Activated B cell treated with CpG ODN at 0.5 μM for 24 hours (primary cell): ENCODE measurements at places on chromosomes 2 and 18.

- DNase-seq, result no peak
These were observed 39.6 kb downstream of the ASB1 start for GRCh38 chr2:238466243-238466756.

DNA sequence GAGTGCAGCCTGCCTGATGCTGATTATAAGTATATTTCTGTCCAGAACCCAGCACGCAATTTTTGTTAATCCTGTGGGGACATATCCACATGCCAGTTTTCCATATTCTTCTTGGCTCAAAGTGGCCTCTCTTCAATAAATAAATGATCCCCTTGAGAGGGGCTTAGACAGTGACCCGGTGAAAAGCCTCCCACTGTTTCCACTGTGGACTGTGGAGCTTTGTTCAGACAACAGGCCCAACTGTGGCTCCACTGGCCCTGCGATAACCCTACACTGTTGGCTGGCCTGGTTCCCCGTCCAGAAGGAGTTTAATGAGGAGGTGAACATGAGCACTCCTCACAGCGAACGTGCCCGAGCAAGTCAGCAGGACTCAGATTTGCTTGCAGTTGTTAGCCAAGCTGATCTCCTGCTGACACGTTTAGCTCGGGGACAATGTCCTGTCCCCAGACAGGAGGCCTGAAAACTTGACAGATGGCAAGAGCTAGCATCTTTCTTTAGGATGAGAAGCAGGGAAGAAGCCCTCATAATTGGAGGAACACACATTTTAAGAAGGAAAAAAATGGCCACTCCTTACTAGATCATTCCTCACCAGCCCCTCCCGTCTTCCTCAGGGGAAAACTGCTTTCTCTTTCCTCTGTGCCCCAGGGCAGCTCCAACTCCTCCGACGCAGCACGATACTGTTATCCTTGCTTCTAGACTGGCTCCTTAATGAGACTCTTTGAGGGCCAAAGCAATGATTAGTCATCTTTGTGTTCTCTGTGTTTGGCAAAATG lies 20.0 kb upstream of the MTCL1 start:
- DNase-seq, result no peak

- DNase-seq, result no peak
These were observed 51.3 kb downstream of the TMEM163 start for GRCh38 chr2:134667541-134667940.

- DNase-seq, result no peak
These were observed 77.0 kb downstream of the PDCL3 start for GRCh38 chr2:100639588-100640390.

GRCh38 chr18:74413836-74414235 lies 43.3 kb downstream of the DIPK1C start:
- no peak for DNase-seq
